ENCODE measurements at places on chromosomes 6 and 20.
A peak's percentile ranks its signal among the peaks of the same experiment; 100 is the strongest.

DNA sequence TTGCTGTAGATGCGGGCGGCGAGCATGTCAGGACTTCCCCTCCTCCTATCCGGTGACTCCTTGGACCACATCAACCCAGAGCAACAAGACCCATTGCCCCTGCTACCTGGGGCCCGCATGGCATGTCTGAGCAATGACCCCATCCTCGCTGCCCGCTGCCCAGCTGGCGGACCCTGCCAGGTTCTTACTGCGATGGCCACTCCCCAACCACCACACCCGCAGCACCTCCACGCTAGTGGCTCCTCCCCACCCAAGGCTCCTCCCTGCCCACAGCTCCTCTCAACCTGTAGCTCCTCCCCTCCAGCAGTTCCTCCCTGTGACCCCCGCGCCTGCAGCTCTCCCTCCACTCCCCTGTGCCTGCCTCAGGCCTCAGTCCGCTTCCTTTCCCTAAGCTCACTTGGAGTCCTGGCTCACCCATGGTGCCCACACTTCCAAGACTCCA lies 17.6 kb upstream of the SERPINB9 start:
- no peak for DNase-seq

GRCh38 chr20:63356931-63357879 lies 3.9 kb downstream of the CHRNA4 start:
- DNase-seq: no peak

- no peak for DNase-seq
These were observed 90.0 kb upstream of the IFNGR1 start for GRCh38 chr6:137309078-137309762.

- DNase-seq: no peak
These were observed 126.1 kb upstream of the RPS6KA2 start for GRCh38 chr6:166752928-166753721.

- DNase-seq: no peak
These were observed 18.6 kb upstream of the HBS1L start for GRCh38 chr6:135073217-135073616.

DNA sequence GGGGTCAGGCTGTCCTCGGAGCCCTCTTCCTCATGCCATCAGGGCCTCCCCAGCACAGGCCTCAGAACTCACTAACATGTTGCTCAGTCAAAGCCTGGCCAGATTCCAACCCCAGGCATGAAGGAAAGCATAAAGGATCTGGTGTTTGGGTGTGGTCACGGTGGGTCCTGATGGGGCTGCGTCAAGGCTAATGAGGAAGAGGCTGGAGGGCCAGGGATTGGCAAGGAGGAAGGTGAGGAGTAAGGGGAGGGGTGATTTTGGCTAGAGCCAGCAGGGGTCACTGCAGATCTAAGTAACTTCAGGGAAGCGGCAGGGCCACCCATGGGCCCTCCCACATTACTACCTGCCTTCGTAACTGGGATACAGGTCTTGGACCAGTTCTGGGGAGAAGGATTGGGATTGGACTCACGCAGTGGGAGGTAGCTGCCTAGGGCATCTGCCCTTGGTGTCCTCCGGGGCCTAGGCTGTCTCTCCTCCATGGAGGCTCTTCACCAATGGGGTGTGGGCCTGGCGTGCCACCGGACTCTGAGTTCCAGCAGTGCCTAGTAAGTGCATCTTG lies 36.2 kb upstream of the MRPS18A start:
- DNase-seq: peak; percentile 28

- no peak for DNase-seq
These were observed 893 bp downstream of the POLR1H start for GRCh38 chr6:30061858-30062458.

GRCh38 chr6:90295854-90296340 lies 746 bp downstream of the BACH2 start:
- peak; percentile 39 for DNase-seq

DNA sequence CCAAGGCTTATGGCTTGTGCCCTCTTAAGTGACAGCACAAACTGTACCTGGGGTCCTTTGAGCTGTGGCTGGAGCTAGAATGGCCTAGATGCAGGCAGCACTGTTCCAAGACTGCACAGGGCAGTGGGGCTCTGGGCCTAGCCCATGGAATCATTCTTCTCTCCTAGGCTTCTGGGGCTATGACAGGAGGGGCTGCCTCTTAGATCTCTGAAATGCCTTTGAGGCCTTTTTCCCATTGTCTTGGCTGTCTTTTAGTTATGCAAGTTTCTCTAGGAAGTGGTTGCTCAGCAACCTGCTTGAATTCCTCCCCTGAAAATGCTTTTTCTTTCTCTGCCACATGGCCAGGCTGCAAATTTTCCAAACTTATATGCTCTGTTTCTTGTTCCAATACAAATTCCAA lies 183.4 kb downstream of the WDR27 start:
- no peak for DNase-seq

DNA sequence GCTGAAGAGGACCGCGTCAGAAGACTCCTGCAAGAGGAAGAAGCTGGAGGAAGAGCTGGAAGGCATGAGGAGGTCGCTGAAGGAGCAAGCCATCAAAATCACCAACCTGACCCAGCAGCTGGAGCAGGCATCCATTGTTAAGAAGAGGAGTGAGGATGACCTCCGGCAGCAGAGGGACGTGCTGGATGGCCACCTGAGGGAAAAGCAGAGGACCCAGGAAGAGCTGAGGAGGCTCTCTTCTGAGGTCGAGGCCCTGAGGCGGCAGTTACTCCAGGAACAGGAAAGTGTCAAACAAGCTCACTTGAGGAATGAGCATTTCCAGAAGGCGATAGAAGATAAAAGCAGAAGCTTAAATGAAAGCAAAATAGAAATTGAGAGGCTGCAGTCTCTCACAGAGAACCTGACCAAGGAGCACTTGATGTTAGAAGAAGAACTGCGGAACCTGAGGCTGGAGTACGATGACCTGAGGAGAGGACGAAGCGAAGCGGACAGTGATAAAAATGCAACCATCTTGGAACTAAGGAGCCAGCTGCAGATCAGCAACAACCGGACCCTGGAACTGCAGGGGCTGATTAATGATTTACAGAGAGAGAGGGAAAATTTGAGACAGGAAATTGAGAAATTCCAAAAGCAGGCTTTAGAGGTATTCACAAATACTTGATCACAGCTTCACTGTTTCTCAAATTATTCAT lies 8.9 kb upstream of the SNRNP48 start:
- DNase-seq: no peak

Measured in stimulated activated CD8-positive, alpha-beta memory T cell treated with anti-CD3 and anti-CD28 coated beads, Interleukin-15, amount 100 ng/mL, for 4 hours (primary cell).